C1 segment of cervical spinal cord (tissue), 14 donors: ENCODE measurements at places on chromosomes 6 and 20.
A peak's percentile ranks its signal among the peaks of the same experiment; 100 is the strongest.

DNA sequence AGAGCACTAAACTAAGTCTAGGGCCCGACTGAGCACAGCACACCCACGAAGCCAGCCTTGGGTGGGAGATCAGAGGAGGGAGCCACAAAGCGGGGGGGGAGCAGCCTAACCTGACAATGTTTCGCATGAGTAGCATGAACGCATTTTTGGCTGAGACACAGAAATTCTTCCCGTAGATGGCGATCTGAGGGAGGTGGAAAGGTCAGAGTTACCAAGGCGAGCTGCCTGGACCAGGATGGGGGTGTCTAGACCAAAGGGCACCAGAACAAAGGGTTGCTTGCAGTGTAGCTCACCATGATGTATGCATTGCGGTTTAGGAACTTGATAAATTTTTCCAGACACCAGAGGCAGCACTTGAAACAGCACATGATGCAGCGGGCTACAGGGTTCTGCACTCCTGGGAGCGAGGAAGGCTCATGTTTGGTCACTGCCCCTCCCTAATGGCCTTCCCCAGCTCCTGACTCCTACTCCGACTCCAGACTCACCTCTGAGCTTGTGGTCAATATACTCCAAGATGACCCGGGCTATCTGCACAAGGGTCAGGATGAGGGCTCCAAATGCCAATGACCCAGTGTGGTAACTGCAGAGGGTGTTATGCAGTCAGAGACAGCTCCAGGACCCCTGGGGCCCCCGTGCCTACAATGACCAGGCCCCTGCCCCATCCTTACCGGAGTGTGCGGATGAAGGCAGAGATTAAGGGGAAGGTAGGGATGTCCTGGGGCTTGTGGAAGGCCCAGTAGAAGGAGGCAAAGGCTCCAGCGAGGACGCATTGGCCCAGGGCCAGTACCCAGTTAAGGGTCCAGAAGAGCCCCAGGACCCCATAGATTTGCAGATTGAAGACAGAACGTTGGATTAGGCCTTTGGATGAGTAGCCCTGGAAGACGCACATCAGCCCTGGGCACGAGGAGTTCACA is 2.8 kb upstream of the NEU1 start:
- no peak for DNase-seq

- DNase-seq: no peak
Measured at GRCh38 chr20:51888291-51888690, 86.0 kb upstream of the SALL4 start.

DNA sequence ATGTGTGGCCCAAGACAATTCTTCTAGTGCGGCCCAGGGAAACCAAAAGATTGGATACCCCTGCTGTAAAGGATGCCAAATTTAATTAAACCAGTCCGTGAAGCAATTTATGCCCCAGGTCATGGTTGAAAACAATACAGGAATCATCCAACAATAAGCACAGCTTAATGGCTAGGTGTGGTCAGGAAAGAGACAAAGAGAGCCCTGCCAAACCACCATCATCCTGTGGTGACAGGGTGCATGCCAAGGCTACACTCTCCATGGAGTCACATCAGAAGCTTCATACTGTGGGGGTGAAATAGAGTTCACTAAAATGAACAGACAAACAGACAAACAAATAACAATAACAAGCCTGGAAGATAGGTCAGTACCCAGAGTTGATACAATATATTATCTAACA is 62.7 kb downstream of the DZANK1 start:
- no peak for DNase-seq

DNA sequence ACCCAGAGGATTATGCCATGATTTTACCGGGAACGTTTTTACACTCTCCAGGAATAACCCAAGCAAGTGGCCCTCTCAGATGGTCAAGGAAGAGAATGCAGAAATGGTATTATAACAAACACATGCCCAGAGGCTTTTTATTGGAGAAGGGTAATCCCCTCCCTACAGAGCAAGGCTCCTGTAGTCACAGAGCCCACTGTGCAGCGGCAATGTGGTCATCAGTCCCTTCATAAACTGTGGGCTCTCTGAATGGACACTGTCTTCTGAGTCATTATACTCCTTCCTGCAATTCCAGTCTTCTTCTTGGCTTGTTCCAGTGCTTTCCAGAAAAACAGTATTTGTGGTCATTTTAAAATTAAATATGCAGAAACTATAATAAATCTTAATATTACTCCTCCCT is 74.7 kb downstream of the LAMA4 start:
- no peak for DNase-seq

GRCh38 chr6:1321738-1322137 is 9.8 kb downstream of the FOXQ1 start:
- no peak for DNase-seq

DNA sequence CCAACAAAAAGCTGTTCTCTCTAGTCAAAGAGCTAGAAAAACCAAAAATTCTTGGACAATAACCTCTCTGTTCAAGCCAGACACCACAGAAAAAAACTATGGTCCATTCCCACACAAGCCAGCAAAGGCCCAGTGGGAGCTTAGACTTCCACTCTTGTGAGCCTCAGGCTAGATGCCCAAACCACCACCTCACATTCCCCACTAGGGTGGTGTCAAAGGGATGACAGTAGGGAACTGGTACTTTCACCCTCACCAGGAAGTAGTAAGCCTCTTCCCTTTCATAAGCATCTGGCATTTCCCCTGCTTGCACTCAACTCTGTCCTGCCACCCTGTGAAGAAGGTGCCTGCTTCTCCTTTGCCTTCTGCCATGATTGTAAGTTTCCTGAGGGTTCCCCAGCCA is 58.4 kb upstream of the RNF217 start:
- no peak for DNase-seq

DNA sequence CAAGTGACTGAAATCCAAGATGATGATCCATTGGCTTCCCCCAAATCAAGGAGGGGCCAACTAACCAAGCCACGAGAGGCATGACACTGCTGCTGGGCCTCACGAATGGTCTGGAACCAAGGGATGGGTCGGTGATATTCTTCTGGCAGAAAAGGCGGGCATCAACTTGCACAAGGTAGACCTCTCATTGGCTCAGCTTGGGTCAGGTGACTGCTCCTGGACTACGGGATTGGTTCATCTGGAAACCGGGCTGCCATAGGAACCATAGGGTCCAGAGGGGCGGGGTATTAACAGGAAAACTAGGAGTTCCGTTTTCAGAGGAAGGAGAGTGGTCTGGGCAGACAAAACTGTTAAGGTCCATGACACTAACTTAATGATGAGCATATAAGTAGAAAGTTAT is 100.9 kb downstream of the TFAP2C start:
- DNase-seq: no peak

DNA sequence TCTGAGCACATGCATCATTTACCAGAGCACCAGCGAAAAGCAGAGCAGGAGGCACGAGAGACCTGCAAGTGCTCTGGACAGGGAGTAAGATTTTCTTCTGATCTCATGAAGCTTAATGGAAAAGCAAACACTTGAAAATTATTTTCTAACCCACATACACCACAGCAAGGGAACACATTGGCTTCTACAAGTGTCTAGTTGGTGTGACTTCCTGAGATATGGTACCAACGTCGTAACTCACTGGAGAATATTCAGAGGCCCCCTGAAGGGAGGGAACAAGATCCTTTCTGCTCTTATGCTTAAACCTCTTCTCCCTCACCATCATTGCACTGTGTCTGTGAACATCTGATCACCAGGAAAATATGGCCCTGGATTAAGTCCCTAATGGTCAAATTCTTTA is 48.6 kb downstream of the PSMB1 start:
- DNase-seq: no peak

DNA sequence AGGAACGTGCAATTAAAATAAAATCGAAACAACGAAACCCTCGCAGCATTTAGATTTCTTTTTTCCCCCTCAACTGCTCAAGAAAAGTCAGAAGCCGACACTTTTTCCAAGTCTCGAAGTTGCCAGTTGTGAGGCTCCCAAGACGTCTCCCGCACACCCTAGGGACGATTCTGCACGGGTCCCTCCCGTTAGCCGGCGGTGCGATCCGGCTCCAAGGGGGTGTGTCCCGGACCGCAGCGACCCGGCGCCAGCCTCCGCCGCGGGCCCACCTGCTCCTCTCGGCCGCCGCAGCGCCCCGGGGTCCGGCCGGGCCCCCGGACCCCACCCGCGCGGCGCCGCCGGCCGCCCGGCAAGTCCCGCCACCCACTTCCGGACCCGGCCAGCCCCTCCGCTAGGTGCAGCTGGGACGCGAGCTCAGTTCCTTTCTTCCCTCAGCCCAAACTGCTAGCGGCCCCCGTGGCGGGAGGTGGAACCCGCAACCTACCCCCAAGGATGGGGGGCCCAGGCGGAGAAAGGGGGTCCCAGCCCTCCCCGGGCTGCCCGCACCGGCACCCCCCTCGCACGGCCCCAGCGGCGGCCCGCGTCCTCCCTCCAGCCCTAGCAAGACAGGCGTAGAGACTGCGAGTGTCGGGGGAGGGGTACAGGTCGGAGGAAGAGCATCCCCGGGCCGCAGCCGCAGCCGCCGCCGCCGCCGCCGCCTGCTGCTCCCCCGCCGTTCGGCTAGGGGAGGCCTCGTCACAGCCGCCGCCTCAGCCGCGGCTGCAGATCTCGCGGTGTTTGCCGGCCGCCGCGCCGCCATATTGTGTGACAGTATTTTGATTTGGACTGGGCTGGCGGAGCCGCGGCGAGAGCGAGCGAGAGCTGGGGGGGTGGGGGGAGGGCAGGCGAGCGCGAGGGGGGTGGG is 520 bp upstream of the TAB2 start:
- DNase-seq: peak; percentile 65

DNA sequence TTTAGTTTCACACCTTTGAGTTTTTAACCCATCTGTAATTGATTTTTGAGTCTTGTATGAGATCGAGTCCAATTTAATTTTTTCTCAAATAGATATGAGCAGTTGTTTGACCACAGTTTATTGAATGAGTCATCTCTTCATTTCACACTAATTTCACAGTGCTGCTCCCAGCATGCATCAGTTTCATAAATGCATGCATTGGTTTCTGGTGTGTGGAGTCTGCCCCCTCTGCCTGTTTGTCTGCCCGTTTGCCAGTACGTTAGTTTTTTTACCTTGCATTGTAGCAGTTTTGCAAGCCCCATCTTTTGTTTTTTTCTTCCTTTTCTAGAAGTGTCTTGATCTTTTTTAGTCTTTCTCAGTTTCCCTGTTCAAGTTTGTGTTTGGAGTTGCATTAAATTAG is 11.9 kb downstream of the SLX4IP start:
- no peak for DNase-seq

DNA sequence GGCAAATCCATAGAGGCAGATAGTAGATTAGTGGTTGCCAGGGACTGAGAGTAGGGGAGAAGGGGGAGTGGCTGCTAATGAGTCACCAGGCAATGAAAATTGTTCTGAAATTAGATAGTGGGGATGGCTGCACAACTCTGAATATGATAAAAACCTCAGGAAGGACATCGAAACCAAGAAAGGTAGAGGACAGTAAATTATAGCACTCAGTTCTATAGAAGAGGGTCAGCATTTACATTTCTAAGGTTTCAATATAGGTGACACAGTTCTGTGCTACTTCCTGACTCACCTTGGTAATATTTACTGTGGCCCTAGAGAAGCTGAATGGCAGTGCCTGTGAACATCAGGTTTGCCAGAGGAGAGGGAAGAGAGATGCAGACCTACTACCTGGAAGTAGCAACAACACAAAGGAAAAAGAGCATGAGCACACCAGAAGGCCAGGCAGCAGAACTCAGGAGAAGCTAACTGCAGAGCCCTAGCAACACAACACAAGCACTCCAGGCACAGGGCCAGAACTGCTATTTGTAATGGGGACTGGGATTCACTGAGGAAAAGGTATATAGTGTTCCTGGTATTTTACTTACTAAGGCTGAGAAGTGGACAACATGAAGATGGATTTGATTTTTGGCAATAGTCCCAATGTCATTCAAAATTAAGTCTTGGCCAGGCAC is 75.9 kb downstream of the PLCG1 start:
- DNase-seq: no peak

DNA sequence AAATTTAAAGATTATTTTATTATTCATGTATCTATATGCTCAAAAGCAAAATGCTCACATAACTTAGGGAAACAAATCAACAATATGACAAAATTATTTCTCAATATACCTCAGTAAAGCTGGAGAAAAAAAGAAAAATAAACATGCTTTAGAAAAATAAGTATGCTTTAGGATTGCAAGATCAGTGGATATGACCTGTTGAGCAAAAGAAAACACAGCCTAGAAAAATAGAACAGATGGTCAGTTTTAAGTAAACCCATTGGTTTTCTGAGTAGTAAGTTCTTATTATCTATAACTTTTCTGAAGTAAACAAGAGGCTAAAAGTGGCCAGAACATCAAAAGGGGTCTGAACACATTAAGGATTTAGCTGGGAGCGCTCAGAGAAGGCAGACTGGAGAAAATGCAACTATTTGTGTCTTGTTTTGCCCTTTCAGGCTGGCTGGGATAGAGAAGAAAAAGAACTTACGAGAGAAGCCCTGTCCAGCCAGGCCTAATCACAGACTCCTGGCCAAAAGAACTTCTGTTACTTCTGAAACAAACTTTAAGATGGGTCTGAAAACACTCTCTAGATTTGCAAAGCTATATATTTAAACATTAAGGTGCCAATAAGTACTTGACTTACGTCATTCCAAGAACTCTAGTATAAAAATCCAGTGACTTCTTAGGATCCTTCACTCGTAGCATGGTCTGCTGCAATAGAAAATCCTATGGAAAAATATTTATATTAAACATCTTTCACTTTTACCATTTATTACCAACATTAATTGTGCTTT is 16.5 kb downstream of the GLO1 start:
- DNase-seq: no peak

GRCh38 chr6:115594891-115595290 is 465.8 kb downstream of the FRK start:
- no peak for DNase-seq

- no peak for DNase-seq
Measured at GRCh38 chr6:158039178-158039557, 57.5 kb downstream of the SYNJ2 start.

DNA sequence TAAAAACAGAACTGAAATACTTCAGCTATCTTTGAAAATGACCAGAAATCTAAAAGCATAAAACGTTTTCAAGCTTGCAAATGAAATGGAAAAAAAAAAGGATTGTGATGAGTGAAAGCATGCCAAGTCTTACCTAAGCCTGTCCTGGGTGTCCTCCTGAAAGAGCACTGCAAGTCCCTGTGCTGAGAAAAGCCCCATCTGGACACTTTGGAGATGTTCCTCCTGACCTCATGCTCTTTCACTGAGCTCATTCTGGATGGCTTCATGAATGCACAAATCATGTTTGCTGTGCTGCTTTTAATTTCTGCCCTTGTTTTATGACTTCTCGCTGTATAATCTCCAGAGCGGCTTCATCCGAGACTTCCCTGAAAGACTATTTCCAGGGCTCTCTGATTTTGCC is 136.0 kb downstream of the SOD2 start:
- no peak for DNase-seq

- no peak for DNase-seq
Measured at GRCh38 chr6:166775923-166776220, 148.8 kb upstream of the RPS6KA2 start.

DNA sequence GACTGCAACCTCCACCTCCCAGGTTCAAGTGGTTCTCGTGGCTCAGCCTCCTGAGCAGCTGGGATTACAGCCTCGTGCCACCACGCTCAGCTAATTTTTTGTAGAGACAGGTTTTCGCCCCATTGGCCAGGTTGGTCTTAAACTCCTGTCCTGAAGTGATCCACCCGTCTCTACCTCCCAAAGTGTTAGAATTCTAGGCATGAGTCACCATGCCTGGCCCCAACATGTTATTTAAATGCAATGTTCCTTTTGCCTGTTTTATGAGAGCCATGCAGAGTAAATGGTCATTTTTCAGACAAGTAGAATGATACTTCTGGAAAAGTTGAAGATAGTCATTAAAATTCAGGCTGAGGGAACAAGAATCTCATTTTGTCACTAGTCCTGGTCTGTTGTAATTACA is 43.8 kb upstream of the RPS6KA2 start:
- no peak for DNase-seq

GRCh38 chr6:94245395-94245794 is 826.0 kb upstream of the EPHA7 start:
- DNase-seq: no peak
